Transverse colon (tissue), 4 donors: ENCODE measurements at places on chromosomes 3 and 15.

GRCh38 chr15:22974745-22975144 lies 5.4 kb downstream of the CYFIP1 start:
- DNase-seq, result no peak

- no peak for DNase-seq
These were observed 79.2 kb upstream of the OCA2 start for GRCh38 chr15:28178290-28178689.

DNA sequence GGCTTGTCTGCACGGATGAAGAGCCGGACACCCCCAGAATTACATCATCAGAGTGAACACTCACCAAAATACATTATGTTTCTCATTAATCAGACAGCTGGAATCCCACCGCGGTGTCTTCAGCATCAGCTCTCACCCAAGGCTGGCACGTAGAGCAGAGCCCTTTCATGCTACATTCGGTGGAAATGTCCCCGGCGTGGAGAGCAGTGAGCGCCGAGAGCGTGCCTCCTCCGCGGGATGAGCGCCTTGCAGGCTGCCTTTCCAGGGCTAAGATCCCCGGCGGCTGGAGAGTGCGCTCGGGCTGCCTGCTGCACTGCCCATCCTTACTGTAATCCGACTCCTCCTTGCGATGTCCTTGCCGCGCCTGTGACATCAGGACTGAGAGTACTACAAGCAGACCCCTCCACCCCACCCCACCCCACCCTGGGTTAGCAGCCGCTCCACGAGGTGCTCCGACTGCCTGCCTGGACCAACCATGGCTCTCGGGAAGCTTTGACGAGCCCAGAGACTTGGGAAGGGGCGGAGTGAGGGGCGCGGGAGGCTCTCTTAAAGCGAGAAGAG lies at the start of gene ZNF385D:
ZNF385D (minus strand) TSS at position 380 of the 561 bp plus-strand sequence; CDS start at position 86, 294 bp downstream.
- no peak for DNase-seq

DNA sequence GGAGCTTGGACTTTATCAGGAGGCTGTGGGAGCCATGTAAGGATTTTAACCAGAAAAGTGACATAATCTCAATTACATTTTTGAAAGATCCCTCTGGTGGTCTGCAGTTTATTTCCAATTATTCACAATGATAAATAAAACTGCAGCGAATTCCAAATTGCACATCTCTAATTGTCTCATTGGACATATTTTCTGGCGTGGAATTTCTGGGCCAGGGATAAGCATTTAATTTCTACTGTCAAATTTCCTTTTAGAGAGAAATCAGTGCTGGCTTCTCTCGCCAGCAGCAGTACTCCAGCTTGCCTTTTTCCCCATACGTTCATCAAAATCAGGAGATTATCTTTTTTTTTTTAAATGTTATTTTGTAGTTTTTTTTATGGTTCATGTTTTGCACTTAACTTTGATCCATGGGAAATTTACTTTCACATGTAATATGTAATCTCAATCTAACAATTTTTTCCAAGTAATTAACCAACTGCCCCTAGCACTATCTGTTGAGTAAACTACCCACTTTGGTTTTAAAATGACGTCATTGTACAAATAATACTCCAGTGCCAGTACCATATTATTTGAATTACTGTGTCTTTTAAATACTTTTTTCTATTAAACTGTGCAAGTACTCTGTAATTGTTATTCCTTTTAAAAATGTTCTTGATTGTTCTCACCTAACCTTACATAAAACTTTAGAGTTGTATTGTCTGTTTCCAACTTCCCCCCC lies 251.8 kb downstream of the ADAMTSL3 start:
- no peak for DNase-seq

DNA sequence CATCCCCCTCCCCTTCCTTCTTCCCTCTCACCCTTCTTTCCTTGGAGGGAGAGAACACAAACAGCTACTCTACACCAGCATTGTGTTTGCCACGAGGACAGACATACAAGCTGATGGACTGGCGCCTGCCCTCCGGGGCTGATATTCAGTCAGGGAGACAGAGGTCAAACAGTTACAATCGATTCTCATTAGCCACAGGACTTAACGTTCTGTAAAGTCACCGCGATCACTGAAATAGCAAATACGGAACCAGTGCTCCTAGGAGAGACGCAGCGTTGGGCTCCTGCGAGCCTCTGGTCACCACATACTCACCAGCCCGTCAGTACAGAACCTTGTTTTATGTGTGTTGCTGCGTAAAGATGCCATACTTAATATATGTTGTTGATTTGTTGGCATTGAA lies 108.8 kb downstream of the LRRK1 start:
- peak; percentile 1 for DNase-seq

DNA sequence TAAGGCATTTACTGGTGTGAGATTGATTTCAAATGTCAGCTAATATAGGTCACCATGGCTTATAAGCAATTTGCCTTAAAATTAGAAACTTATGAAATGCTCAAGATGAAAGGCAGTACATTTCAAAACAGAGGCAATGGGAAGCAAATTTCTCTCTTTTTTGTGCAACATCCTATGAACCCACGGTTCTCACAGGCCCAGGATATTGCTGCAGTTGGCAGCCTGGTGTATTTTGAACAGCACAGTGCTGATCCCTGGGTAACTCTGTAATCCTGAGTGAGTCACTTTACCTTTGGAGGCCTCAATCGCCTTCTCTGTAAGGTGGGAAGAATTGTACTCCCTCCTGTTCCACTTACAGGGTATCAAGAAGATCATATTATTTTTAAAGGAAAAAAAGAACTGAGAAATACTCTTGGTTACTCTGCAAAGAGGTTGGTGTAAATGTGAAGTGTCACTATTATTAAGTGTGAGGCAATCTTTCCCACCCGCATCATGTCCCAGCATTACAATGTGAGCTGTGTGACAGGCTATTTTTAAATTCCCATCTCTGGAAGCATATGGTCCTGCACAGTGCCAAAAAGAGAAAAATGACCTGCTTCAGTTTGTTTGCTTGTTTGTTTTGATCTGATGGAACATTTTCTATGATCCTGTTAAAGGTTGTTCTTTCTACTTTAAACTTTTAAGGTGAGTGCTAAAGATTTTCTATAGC lies 190.1 kb upstream of the LPP start:
- no peak for DNase-seq

GRCh38 chr15:42964476-42964875 lies 43.9 kb upstream of the TTBK2 start:
- DNase-seq, result no peak
